ENCODE measurements at places on chromosomes 1 and 21. TPM values are rescaled to one million over a fixed set of nuclear protein-coding genes. Genes with fewer than 3 reads are reported as not detected.

- no peak for DNase-seq
These were observed 258.3 kb downstream of the SRGAP2C start for GRCh38 chr1:121443001-121443540.

- no peak for DNase-seq
These were observed 41.9 kb downstream of the LPGAT1 start for GRCh38 chr1:211788626-211789025.

DNA sequence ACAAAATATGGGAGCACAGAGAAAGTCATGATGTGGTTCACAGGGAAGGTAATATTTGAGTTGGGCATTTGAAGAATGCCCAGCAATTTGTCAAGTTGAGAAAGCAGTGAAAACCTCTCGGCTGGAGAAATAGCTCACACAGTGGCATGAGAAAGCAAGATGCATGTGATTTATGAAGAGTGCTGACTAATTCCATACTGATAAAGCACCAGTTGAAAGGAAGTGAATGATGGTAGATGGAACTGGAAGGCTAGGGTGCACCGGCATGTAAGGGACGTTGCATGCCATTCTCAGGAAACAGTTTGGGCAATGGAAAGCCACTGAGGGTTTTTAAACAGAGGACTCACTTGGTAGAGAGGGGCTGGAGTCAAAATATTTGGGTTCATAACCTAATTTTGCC lies 53.5 kb upstream of the MTF2 start:
- no peak for DNase-seq

DNA sequence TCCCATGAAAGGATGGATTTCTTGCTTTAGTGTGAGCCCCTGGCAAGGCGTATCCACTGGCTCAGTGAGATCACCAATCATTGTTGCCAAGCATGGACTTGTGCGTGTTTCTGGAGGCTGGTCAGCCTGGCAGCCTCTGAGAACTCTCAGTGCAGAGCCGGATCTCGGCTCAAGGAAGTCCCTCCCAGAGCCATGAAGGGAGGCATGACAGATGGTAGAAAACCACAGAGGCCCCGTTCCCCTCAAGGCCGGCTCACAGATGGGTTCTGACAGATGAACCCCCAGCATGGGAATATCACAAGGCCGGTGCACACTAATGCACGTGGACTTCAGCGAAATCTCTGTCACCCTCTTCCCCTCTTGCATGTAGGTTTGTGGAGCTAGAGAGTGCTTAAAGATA lies 290.5 kb downstream of the AJAP1 start:
- DNase-seq: no peak

DNA sequence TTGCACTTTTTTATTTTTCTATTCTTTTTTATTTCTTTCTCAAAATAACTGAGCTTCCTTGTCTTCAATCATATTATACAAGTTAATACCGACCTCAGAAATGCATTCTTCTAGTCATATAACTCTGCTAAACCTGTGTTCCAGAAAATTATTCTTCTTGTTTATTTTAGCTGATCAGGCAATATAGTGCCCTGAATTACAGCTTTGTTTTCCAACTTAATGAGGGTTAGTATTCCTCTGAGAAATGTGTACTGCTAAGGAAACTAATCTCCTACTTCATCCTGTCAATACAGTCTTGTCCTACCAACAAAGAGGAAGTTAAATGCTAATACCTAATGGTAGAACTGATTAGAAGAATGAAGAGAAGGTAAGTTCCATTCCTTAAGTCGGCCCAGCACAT lies 13.0 kb downstream of the BRINP3 start:
- DNase-seq: no peak

- DNase-seq: no peak
These were observed 177.7 kb downstream of the URB2 start for GRCh38 chr1:229803626-229804217.

- DNase-seq: peak; percentile 24
These were observed 29.0 kb downstream of the TRIM62 start for GRCh38 chr1:33152685-33153432.

- no peak for DNase-seq
These were observed 60.4 kb downstream of the ATF6 start for GRCh38 chr1:161826478-161826877.

GRCh38 chr1:32813941-32814739 lies 3.0 kb downstream of the YARS1 start:
- peak; percentile 14 for DNase-seq

DNA sequence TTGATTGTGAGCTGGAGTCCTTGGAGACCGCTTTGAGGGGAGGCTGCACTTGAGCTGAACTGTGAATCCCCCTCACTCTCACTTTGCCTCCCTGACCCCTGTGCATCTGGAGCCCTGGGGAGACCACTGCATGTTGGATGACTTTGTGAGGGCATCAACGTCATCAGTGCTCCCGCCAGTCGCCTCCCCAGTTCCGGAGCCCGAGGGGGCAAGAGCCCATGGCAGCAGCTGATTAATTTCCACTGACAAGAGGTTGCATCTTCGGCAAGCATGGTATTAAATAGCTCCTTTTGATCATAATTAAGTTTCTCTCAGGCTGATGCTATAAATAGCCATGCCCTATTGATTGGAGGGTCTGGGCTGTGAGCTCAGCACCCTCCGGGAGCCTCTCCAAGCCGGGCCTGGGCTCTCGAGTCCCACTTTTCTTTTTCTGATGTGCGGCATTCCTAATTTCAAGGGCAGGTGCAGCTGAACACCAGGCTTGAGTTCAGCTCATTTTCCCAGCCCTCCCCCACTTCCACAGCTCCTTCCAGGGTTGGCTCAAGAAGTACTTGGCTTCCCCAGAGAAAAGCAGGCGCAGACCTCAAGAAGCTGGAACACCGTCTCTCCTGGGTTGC lies 33.2 kb downstream of the KCND3 start:
- DNase-seq: no peak

DNA sequence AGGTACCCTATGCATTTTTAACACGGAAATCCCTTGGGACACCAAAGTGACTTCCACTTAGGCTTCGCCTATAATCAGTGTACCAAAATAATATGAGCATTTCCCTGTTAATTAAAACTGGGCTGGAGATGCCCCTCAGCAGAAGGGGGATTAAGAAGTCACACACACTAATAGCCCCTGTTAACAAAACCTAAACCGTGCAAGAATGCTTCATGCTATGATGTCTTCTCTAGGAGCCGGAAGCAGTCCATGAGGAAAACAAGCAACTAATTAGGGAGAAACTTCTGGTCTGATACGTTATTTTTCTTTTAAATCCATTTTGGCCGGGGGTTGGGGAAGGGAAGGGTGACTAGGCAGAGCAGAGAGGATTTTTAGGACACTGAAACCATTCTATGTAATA lies 123.4 kb downstream of the ESRRG start:
- DNase-seq: no peak

- no peak for DNase-seq
These were observed 54.0 kb upstream of the COL11A1 start for GRCh38 chr1:103162360-103162759.

DNA sequence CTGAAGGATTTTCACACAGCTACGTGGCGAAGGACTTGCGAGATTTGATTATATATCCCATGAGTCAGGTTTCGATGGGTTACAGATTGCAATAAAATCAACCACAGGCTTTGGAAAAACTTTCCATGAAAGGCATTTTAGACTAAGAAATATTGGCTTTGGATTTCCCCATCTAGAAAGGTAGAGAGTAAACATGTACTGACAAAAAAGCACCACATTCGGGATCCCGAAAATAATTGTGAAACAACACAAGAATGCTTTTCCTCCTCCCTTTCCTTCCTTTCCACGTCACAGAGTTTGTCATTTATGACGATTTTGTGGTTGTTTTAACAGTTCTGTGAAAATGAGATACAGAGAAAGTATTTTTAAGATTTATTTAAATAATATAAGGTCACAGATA lies 38.5 kb downstream of the TGFB2 start:
- DNase-seq: peak; percentile 82

The FCAMR gene
- total RNA-seq: not detected

The SYT6 gene
- not detected for total RNA-seq

The B3GALT2 gene
- 2.9 TPM for total RNA-seq

The DCLRE1B gene
- 2.4 TPM for total RNA-seq

The NEGR1 gene
- total RNA-seq: under 0.01 TPM

The EPRS1 gene
- total RNA-seq: 101 TPM

Data from dermis blood vessel endothelial cell (primary cell).